ENCODE measurements at places on chromosomes 6 and 20.

DNA sequence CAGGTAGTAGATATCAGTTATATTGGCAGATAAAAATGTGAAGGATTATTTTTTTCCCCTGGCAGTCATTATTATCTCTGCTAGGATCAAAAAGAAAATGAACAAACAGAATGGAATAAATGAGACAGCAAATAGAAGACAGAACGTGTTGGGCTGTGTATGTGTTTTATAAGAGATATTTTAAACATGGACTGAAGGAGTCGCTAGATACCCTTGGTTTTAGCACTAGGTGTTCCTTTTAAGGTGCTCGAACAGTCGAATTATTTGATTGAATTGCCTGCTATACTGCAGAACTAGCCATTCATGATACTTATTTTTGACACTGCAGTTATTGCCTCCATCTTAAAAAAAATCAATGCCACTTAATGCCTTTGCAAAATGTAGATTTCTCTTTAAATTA lies 3.7 kb downstream of the GRIK2 start:
- no peak for DNase-seq

GRCh38 chr6:27829453-27830211 lies 82.6 kb downstream of the OR2B2 start:
- DNase-seq: no peak

DNA sequence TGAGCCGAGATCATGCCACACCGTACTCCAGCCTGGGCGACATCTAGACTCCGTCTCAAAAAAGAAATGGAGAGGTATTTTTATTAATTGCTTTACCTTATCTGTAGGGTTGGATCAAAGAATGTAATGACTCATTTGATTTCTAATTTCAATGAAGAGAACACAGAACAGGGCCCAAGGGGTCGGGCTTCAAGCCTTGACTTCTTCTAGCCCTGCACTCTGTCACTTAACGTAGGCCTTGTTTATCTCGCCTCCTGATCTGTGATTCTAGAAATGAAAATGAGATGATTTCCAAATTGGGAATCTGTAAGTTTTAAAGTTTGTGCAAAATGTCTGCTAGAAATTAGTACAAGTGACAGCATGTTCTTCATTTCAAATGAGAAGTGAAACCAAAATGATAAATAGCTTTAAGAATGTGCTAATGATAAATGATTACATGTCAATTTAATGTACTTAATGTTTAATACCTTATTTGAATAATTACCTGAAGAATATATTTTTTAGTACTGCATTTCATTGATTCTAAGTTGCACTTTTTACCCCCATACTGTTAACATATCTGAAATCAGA lies 180.5 kb downstream of the SLC16A10 start:
- DNase-seq: no peak

DNA sequence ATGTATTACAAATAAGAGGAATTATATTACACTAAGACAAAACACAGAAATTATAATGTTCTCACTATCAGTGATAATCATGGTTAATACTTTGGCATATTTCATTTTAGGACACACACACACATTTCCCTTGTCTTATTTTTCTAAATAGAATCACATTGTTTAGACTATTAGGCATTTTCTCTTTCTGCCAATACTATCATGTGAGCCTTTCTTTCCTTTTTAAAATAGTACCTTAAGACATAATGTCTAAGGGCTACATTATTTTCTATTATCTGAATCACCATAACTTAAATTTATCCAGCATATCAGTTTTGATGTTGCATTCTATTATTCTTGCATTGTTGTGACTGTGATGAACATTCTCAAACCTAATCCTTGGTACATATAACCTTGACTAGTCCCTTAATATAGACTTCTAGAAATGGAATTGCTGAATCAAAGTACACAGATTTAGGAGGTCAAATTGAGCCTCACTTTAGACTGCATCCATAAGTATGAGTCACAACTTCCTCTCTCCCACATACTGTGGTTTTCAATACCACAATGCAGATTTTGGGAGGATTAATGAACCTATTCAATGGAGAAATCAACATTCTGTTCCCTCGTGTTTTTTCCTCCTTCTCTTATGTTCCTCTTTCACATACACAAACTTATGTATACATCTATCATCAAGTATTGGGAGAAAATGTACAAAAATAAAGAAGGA lies 212.6 kb downstream of the MOXD1 start:
- DNase-seq: no peak

DNA sequence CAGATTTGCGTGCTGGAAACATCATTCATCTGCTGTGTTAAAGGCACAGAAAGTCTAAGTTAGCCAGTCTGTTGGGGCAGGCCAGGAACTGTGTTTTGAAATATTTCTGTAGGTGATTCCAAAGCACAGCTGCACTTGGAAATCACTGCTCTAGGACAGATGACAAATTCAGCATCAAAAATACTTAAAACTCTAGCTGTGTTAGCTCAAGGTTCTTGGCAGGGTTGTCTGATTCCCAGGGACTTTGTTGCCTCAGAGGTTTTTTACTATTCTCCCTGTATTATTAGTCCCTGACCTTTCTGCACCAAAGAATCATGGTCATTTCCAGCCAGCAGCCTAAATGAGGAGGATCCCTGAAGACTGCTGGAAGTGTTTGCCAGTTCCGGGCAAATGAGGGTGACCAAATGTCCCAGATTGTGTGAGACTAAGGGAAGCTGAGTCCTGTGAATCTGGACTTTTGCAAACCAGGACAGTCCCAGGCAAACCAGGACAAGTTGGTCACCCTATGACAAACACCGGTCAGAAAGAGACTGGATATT lies 84.3 kb upstream of the TMEM30A start:
- DNase-seq: no peak

- no peak for DNase-seq
These were observed 55.9 kb downstream of the PIGU start for GRCh38 chr20:34621036-34621343.

DNA sequence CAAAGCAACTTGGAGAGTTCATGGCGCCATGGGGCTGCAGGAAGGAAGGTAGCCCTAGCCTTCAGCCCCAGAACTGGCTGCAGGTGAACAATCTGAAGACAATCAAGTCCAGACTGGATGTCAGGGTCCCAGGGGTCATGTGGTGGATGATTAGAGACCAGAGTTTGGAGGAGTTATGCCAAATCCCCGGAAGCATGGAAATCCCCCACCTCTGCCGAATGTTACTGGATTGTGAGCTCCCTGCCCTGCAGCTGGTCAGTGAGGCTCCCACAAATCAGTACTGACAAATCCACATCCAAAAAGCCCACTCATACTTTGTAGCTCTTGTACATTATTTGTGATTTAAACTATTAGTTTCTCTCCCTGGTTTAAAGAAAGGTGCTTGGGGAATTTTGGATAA lies 21.3 kb upstream of the CD93 start:
- DNase-seq: no peak

- DNase-seq: no peak
These were observed 637 bp downstream of the TRPC4AP start for GRCh38 chr20:35091816-35092523.

GRCh38 chr20:41278936-41279335 lies 38.6 kb downstream of the ZHX3 start:
- DNase-seq: no peak

DNA sequence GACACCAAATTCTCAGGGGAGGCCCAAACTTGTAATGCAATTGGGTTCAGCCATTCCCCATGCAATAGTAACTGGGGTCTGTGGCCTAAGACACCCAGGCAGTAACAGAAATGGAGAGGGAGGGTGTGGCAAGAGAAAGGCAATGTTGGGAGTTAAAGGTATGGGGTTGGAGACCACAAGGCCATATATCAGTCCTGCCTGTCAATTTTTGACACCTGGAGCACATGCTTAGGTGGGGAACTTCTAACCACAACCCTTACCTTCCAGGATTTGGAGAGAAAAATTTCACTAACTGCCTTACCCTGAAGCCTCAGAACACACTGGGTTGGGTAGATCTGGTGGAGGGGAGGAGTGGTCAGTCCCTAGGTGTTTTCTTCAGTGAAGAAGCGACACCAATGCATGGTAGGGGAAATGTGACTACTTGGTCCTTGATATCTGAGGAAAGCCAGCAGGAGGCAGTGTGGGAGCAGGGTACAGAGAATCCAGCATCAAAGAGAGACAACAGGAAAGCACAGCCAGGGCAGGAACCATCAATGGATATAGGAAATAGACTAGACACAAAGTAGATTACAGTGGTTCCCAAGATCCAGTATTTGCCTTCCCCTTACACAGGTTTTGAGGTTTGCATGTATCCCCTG lies 6.8 kb upstream of the USP49 start:
- peak; percentile 11 for DNase-seq

- DNase-seq: no peak
These were observed 48.5 kb downstream of the STK4 start for GRCh38 chr20:45014671-45015415.

DNA sequence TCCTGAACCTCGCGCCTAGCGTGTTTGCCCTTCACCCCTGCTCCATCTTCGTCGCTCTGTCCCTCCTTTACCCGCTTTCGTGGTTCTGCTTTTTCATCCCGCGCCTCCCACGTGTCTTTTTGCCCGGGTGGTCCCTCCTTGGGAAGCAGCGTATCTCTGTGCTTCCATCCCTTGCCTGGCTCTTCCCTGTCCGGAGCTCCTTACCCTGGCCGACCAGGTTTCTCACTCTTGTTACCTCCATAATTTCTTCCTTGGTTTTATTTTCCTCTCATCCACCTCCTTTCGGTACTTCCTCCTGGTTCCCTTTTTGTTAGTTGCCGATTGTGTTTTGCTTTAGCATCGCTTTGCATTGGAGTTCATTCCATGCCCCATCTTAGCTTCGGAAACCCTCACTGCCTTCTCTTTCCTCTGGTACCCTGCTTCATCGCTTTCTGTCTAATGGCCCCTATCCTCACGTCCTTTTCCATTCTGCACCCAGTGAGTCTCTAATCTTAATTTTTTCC lies 735 bp downstream of the FAM135A start:
- DNase-seq: no peak

- DNase-seq: no peak
These were observed 16.5 kb downstream of the NCOA7 start for GRCh38 chr6:125807293-125807692.

GRCh38 chr20:10412591-10413408 lies 21.2 kb downstream of the MKKS start:
- no peak for DNase-seq

DNA sequence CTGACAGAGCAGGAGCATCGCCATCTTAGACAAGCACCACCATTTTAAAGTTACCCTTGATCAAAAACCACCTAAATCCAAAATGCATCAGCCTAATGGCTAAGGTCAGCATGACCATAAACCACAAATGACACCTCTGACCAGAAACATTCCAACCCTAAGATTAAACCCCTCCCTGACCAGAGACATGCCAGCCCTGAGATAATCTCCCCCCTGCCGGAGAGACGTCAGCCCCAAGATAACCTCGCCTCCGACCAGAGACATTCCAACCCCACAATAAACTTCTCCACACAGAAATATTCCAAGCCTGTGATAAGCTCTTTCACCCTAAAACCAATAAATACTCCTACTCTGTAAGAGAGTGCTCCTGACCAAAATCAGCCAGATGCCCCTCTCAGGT lies 53.5 kb downstream of the PXDC1 start:
- DNase-seq: no peak

- DNase-seq: no peak
These were observed 267.1 kb upstream of the SGK1 start for GRCh38 chr6:134584847-134585516.
